Cortex of kidney (tissue), 1 donor: ENCODE measurements at places on chromosomes 3 and 15.

GRCh38 chr3:46642971-46643370, 30.6 kb downstream of the FAM240A start:
- DNase-seq = no peak

DNA sequence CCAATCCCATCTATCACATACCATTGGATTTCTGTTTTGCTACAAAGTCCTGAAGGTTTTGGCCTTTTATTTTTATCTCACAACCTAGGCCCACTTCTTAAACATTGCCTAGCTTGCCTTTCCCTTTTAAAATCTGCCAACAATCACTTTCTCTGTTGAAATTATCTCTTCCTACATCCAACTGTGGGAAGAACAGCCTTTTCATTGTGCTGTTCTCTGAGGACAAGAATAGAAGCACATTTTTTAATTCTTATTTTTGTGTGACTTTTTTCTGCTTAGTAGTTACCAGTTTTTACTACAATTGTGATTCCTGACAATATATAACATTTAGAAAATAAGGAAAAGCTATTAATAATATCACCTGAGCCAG, 159.2 kb downstream of the CNTN6 start:
- no peak for DNase-seq

DNA sequence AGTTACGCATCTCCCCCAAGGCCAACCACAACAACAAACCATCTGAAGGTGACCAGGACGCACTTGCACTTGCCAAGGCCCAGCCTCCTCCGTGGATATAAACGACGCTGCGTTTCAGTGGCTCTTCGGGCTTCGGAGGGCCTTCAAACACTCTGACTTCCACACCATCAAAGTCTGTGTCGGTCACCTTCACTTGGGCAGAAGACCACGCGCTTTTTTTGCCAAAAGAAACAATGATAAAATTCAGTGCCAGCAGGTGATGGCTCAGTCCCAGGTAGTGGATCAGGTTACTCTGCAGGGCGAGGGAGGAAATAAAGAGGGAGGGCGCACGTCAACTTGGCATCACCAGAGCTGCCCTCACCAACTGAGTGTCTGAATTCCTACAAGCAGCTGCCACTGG, 63.0 kb downstream of the NCEH1 start:
- no peak for DNase-seq

- no peak for DNase-seq
Observed at GRCh38 chr15:68373028-68373427, 58.9 kb downstream of the ITGA11 start.

- DNase-seq = no peak
Observed at GRCh38 chr3:55445551-55445950, 41.6 kb downstream of the WNT5A start.

GRCh38 chr15:63860155-63860554, 26.4 kb upstream of the HERC1 start:
- DNase-seq = no peak

DNA sequence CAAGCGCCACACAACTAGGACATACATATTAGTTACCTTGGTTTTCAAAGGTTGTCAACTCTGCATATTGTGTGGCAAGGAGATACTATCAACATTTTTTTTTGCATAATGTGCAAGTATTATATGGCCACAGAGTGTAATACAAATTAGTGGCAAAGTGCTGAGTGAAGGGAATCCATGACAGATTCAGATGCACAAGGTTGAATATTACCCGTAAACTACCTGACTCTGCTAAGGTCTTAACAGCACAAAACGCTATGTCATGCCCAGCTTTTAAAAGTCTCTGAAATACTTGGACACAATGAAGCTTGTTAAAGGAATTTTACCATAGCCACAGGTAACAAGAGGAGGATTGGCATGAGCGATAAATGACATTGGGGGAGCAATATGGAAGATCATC, 79.0 kb downstream of the SATB1 start:
- no peak for DNase-seq
